ENCODE measurements at places on chromosomes 6 and 20.

- DNase-seq = no peak
Observed at GRCh38 chr6:24766680-24767462, 7.9 kb upstream of the GMNN start.

DNA sequence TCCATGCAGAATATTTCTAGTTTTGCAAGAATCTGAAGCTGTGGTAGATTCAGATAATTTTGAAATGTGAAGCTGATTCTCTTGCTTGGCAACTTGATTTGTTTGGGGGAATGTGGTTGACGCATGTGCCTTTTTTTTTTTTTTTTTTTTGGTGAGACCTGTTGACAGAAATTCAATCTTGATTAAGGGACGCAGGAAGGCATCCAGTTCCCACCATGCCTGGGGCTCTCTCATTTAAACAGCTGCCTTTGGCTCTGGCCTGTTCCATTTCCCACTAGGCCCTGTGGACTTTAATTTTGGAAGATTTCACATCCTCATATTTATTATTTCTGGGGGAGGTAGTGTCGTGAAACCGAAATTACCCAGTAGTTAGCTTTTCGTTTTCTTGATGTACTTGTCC lies 8.6 kb downstream of the TPX2 start:
- no peak for DNase-seq

GRCh38 chr6:50843842-50844241 lies 25.2 kb downstream of the TFAP2B start:
- no peak for DNase-seq

DNA sequence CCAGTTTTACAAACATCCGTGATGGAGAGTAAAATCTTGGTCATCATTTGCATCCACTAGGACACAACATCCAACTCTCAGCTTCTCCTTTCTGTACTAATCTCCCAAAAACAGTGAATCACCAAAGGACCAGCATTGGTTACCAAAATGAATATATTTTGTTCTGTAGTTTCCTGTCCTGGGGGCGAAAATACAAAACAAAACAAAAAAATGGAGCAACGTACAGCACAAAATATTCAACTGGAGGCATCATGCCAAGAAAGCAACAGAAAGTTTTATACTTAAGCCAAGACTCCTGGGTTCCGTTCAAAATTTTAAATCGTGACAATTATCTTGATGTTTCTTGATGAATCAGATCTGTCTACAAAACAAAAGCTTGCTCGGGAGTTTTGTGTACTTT lies 126.6 kb upstream of the CCDC28A start:
- DNase-seq = no peak

GRCh38 chr6:75101896-75102295 lies 104.0 kb downstream of the COL12A1 start:
- DNase-seq = no peak

DNA sequence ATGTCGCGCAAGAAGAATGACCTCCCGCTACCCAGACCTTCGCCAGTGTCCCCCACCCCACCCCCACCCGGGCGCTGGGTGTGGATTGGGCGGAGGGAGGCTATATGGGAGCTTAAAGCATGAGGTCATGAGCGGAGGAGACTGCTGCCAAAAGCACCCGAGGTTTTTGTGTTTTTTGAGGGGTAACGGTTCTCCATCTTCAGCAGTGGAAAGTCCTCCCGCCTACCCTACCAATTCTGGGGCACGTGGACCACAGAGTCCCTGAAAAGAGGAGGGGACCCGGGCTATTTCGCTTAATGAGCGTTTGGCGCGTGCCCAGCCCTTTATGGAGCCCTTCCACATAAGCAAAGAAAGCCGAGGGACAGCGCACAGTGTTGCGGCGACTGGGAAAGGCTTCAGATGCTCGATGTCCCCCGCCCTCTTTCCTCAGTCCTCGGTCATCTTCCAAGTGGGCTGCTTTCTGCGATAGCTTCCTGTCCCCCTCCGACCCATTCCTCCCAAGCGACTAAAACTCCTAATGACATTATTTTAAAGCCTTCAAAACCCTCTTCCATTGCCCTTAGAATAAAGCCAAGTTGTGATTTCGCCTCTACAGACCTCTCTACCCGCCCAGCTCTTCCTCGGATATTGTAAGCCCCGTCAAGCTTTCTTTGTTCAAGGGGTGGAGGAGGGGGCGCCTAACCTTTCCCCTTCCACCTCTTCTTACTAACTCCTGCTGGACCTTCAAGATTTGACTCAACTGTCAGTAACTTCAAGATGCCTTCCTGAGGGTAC lies 2.1 kb upstream of the TRERF1 start:
- peak; percentile 41 for DNase-seq

DNA sequence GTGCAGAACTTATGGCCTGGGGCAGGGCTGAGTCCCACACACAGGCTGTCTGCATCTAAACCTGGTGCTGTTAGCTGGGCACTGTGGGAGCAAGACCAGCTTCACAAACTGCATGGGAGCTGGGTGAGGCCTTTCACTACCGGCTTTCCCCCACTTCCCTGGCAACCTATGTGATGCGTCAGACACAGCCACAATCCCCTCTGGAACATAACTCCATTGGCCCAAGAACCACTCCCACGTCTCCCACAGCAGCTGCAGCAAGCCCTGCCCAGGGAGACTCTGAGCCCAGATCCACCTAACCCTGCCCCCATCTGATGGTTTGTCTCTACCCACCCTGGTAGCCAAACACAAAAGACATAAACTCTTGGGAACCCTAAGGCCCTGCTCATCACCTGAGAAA lies 9.3 kb downstream of the WDR27 start:
- no peak for DNase-seq

DNA sequence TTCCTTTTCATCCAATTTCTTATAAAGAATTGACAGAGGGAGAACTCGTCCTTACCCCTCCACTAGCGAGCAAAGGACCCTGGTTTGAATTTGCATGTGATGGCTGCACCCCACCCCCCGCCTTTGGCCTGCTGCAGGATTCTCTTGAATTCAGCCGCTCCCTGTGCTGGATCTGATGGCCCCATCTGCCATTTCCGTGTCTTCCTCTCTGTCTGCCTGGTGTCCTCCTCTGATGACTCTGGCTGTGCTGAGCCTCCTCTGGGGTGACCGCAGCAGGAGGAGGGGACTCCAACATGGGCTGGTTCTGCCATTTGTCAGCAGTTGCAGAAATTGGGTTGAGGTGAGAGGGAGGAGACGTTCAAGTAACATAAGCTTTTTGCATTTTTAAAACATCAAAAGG lies 188.8 kb downstream of the DLL1 start:
- DNase-seq = no peak

DNA sequence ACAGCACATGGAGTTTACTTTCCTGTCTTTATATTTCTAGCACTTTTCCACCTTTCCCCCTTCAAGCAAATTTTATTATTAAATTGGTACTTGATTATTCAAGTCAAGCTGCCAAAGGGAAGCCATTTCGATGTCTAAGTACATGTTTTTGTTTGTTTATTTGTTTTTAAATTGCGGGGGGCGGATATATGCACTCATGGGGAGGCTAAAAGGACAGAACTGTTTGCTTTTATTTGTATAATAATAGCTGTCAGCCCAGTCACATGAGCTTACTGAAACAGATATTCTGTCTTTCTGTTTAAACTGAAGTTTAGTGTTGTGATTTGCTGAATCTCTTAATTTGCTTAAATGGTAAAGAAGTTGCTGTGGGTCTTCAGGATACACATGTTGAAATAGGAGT lies 49.6 kb upstream of the PLCG1 start:
- DNase-seq = no peak
